T-helper 22 cell (primary cell): ENCODE measurements at places on chromosomes 1 and 21.

GRCh38 chr21:42332557-42333317 is 17.5 kb upstream of the TFF3 start:
- DNase-seq: no peak

DNA sequence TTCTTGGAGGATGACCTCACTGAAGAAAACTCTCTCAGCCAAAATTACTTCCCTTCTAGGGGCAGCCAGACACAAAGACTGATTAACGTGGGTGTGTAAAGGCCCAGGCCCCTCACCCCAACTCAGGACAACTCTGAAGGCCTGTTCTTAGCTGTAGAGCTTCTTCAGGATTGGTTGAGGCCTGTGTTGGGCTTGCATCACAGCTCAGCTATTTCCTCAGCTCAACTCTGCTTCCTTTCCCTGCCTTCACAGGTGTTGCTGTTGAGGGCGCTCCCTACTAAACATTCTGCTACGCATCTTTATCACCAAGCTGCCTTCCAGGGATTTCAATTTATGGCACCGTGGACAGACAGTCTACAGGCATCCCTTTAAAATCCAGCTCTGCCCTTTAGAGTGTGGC is 36.8 kb downstream of the MAB21L3 start:
- DNase-seq: no peak

GRCh38 chr1:48977273-48977672 is 200.6 kb upstream of the BEND5 start:
- no peak for DNase-seq

GRCh38 chr1:27598295-27598687 is 5.7 kb downstream of the AHDC1 start:
- DNase-seq: no peak

- no peak for DNase-seq
Measured at GRCh38 chr1:236127045-236127444, 15.3 kb upstream of the GPR137B start.

DNA sequence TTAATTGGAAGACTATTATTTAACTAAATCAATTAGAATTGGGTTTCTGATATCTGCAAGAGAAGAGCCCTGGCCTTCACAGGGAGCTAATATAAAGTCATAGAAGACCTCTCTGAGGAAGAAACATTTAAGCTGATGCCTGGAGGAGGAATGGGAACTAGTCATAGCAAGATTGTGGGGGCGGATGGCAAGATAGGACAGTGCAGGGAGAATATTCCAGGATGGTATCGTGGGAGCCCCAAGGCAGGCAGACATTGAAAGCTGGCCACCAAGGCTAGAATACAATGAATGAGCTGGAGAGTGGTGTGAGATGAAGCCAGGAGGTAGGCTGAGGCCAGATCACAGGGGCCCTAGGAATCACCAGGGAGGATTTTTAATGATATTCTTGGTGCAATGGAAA is 20.8 kb upstream of the MYSM1 start:
- DNase-seq: no peak

- DNase-seq: no peak
Measured at GRCh38 chr1:1760345-1760650, 18.0 kb downstream of the NADK start.

GRCh38 chr1:111192074-111192473 is 8.4 kb downstream of the DENND2D start:
- DNase-seq: no peak

DNA sequence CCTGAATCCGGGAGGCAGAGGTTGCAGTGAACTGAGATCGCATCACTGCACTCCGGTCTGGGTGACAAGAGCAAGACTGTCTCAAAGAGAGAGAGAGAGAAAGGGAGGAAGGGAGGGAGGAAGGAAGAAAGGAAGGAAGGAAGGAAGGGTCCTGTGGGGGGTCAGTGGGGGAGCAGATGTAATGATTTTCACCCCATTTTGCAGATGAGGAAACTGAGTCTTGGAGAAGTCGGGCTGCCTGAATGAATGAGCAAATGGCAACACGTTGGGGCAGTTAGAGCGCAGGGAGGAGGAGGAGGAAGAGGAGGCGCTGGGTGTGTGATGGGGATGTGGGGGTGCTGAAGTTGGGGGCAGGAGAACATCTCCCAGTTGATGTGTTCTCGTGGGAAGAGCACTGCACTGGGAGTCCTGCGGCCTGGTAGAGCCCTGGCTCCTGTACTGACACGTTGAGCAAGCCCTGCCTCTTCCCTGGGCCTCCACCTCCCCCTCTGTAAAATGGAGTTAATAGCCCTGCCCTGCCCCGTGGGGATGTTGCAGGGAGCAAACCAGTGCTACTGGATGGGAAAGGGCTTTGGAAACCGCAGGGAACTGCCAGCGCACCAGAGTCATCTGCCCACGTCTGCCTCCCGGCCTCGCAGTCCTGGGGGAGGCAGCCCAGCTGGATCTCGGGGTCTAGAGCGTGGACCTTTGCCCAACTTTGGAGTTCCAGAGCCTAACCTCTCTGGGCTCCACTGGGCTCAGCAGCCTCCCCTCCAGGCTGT is 103.2 kb upstream of the CASZ1 start:
- DNase-seq: no peak

GRCh38 chr1:3803905-3804626 is 7.8 kb upstream of the LRRC47 start:
- DNase-seq: no peak

DNA sequence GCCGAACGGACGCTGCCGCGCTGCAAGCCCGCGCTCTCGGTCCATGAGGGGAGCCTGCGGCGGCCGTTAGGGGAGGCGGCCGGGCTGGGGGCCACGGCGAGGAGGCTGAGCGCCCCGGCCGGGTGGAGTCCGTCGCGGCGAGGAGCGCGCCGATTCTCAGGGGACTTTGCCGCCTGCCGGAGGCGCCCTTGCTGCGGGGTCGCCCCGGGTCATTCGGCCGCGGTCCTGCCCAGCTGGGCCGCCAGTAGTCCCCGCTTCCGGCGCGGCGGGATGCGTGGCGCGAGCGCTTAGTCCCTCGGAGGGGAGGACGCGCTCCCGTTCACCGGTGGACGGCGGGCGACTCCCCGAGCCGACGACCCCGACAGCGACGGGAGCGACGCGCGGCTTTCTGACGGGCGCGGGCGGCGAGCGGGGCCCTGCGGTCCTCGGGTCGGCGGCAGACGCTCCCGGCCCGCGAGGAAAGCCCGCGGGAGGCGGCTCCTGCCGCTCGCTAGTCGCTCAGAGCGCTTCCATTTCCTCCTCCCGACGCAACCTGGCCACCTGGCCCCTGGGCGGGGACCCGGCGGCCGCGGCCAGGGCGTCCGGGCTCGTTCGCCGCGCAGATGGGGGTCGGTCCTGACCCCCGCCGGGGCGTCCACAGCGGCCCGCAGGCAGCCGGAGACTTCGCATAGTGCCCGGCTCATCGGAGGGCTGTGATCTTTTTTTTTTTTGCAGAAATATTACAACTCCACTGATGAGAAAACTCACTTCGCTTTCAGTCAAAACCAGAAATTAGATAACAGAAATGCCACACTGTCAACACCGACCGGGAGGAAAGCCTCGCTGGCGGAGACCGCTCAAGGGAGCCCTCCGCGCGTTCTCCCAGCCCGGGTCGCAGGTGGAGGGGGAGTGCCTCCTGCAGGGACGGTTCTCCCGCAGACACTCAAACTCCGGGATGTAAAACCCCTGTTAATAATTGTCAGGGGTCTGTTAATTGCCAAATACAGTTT is 641 bp upstream of the ZBTB21 start:
- no peak for DNase-seq

GRCh38 chr1:199832451-199832850 is 195.1 kb upstream of the NR5A2 start:
- no peak for DNase-seq

- no peak for DNase-seq
Measured at GRCh38 chr1:175376194-175376593, 183.6 kb upstream of the KIAA0040 start.
